Right hindlimb (tissue), 1 donor: ENCODE measurements at places on chromosomes 12 and 14.
A peak's percentile ranks its signal among the peaks of the same experiment; 100 is the strongest.

- DNase-seq, result no peak
Observed at GRCh38 chr12:82721726-82722125, 35.0 kb downstream of the TMTC2 start.

GRCh38 chr12:54413284-54414190 lies 5.5 kb downstream of the ITGA5 start:
- no peak for DNase-seq

DNA sequence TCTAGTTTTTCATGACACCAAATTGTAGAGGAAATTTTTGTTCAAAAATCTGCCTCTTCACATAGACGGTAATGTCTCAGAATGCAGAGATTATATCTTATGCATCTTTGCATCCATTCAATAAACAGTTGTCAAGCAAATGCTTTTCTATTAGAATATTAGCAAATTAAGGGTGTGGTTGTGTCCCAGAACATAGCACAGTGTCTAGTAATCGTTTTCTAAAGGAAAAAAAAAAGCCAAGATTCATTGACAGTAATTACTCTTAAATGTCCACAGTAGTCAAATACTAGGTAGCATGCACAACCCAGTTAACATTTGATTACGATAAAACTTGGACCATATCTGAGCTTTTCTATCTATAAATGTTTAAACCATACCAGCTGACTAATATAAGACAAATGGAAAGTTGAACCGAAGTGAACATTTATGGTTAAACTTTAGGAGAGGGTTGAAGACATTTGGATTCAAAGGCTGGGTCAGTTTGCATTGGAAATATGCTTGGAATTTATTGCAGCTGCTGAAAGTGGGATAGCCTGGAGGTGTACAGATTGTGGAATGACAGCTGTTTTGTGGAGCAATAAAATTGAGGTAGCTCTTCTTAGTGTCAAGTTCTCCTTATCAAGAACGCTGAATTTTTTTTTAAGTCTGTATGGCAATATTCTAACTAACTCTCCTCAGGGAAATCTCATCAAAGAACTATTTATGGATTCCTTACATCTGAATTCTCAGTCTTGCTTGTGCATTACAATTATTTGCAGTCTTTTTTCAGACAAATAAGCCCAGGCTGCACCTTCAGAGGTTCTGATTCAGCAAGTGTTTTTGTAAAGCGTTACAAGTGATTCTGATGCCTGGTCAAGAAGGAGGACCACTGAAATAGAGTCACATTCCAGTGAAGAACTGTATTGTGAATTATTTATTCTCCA lies 66.7 kb upstream of the ATP2B1 start:
- peak; percentile 29 for DNase-seq

DNA sequence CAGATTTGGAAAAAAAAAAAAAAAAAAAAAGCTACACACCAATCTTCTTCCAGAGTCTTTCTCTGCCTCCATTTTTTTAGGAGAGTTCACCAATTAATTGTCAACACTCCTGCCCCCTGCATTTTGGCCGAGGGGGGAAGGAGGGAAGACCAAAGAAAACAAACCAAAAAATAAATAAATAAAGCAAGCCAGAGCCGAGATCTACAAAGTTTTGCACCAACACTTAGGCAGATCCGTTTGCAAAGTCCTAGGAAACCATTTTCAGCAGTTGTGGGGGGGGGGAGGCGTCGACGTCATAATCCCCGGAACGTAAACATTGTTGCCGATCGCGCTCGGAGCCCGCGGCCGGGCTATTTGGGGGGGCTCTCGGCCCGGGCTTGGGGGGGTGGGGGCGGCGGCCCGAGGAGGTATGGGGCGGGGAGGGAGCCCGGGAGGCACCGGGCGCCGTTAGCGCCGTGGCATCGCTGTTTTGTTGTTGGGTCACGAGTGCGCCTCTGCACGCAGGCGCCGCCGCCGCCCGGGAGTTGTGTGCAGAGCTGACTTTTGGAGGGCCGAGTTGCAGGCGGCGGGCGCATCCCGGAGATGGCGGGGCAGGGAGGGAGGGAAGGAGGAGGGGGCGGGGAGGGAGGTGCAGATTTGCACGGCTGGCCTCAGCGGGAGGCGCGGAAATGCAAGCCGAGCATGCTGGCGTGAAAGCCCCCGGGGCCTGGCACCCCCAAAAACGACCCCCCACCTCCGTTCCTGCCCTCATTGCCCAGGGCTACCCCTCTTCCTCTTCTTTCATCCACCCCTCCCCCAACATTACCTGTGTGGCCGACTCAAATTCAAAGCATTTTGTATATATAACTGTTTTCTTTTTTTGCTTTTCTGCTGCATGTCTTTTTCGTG lies 598 bp downstream of the KDM2B start:
- peak; percentile 87 for DNase-seq

- DNase-seq, result no peak
Observed at GRCh38 chr14:39615352-39615751, 183.1 kb upstream of the FBXO33 start.

GRCh38 chr14:100617410-100618317 lies 30.4 kb upstream of the BEGAIN start:
- peak; percentile 77 for DNase-seq

- no peak for DNase-seq
Observed at GRCh38 chr12:89347325-89347829, 4.9 kb downstream of the DUSP6 start.
